ENCODE measurements at places on chromosomes 7 and 10. TPM values are rescaled to one million over a fixed set of nuclear protein-coding genes. Genes with fewer than 3 reads are reported as not detected.

DNA sequence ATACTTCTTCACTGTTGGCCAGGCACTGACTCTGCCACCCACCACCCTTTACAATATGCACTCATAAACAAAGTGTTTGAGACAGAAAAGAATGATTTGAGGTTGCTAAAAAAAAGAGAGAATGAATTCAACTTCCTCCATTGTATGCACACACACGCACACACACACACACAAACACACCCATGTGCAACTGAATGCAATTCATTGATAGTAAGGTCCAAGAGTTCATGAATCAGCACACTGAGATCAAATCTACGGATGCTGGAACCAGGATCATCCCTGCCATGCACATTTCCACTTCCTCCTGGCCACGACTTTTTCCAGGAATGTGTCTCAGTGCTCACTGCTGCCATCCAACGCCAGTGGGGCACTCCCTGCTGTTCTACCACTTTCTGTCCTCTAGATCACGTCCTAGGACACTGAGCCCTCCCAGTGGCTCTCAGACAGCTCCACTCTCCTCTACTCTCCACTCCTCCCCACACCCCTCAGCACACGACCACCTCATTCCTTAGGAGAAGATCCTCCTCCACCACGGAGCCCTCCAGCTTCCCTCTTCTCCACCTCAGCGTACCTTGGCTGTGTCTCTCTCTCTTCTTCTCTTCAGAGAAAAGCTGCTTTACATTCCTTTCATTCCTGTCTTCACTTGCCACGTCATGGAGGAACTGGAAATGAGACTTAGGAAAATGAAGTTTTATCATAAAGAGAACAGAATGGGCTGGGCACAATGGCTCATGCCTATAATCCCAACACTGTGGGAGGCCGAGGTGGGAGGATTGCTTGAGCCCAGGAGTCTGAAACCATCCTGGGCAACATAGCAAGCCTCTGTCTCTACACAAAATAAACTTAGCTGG is 12.0 kb upstream of the TMEM213 start:
- H3K27me3 ChIP-seq, result no peaks in the 10 kb centered on the region
- H3K4me3 ChIP-seq, result no peak overlapping the region
- no peaks in the 10 kb centered on the region for H3K36me3 ChIP-seq
- H3K27ac ChIP-seq, result no peak overlapping the region

- no peak for DNase-seq
- no peaks in the 10 kb centered on the region for H3K27me3 ChIP-seq
- H3K4me1 ChIP-seq, result no peaks in the 10 kb centered on the region
Observed at GRCh38 chr10:76645341-76645740, 992.3 kb downstream of the KCNMA1 start.

Gene INSYN2A
- not detected for total RNA-seq

Gene LMOD2
- total RNA-seq, result not detected
